EH (cell line): ENCODE measurements at places on chromosomes 5 and 9.

DNA sequence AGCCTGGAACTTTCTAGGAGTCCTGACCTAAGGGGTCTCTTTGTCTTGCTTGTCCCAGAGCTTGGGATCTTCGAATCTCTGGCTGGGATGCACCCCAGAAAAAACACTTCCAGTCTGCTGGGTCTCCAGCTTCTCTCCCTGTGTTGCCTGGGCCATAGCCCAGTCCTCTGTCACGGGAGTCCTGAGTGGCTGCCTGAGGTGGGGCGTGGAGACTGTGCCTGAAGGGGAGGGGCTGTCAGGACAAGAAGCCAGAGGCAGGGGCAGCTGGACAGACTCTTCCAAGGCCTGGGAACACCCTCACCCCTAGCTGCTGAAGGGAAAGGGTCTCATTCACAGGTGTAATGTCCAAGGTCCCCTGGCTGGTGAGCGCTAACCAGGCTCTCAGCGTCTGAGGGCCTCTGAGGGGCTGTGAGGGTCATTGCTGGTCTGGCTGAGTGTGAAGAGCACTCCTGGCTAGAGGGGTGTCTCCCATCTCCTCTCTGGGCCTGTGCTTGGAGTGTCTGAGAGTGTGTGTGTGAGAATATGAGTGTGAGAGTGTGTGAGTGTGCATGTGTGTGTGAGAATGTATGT, 20.4 kb upstream of the COL27A1 start:
- no peak for DNase-seq

DNA sequence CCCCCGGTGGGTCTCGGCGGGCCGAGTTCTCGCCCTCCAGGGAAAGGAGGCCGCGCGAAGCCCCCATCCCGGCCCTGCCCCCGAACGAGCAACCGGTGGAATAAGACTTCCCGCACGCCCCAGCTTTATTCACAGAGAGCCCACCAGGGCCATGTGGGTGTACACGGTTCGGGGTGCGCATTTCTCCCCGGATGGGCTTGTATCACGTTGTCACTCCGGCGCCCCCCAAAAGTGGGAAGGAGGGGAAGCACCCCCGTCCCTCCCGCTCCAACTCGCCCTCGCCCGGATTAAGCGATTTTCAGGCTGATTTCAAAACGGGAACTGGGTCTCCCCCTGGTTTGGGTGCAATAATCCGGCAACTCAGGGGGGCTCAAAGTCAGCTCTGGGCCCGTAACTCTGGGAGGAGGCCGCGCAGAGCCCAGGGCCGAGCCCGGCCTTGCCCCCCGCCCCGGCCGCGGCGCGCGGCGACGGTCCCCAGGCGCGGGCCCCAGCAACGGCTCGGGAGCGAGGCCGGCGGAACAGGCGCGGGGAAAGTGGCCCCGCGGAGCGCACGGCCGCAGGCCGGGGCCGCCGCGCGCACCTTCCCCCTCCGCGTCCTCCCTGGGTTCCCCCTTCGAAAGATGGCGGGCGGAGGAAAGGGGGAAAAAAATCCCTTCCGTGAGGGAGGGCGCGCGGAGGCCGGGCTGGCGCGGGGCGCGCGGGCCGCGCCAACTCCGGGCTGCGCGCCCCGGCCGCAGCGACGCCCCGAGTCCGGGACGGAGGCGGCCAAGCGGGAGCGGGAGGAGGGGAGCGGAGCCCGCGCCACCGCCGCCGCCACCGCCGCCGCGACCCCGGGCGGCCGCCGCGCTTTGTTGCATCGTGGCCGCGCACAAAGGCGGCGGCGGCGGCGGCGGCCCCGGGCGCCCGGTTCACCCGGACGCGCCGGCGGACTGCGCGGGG, 644 bp downstream of the BRD3 start:
- peak; percentile 37 for DNase-seq

- DNase-seq: peak; percentile 54
Measured at GRCh38 chr9:116390303-116391228, 237.0 kb downstream of the PAPPA start.

DNA sequence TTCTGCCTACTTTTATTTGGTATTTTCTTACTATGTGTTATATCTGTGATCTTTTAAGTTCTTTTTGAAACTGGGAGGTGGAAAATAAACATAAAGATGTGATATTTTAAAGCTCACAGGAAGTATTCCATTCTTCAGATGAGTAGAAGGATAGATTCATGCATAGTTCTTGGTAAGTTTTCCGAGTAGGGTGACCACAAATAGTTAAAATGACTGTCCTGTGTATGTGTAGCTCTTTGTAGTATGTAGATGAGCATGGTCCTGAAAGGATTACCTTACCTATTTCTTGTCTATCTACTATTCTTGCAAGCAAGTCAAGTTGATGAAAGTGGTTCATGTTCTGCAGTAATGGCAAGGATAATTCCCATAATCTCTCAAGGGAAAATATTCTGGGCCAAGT, 47.7 kb downstream of the SRFBP1 start:
- no peak for DNase-seq

DNA sequence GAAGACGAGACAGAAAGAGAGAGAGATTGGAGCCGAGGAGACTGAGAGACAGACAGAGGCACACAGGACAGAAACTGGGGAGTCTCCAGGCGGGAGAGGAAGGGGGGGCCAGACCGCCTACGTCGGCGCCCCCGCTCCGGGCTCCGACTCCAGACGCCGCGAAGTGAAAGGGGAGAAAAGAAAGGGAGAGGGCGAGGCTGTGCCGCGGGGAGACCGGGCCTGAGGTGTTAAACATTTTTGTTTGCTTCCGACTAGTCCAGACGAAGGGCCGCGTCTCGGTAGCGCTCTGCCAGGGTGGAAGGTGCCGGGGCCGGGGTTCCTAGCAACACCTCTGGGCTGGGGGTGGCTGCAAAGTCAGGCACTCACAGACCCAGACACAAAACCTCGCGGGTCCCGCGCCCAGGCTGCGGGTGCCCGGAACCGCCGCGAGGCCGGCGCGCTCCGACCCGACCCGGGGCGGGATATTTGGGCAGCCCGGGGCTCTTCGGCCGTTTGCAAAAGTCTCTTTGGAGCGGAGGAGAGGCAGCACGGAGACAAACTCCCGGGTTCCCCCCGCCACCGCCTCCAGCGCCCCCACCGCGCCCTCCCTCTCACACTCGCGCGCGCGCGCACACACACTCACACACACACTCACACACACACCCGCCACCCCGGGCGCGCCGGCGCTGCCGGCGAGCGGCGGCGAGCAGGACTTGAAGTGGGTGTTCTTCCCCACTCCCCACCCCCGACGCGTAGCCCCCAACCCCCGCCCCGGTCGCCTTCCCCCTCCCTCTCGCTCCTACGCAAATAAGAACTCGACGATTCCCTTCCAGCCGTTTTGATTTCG, 626 bp upstream of the FST start:
- peak; percentile 58 for DNase-seq

DNA sequence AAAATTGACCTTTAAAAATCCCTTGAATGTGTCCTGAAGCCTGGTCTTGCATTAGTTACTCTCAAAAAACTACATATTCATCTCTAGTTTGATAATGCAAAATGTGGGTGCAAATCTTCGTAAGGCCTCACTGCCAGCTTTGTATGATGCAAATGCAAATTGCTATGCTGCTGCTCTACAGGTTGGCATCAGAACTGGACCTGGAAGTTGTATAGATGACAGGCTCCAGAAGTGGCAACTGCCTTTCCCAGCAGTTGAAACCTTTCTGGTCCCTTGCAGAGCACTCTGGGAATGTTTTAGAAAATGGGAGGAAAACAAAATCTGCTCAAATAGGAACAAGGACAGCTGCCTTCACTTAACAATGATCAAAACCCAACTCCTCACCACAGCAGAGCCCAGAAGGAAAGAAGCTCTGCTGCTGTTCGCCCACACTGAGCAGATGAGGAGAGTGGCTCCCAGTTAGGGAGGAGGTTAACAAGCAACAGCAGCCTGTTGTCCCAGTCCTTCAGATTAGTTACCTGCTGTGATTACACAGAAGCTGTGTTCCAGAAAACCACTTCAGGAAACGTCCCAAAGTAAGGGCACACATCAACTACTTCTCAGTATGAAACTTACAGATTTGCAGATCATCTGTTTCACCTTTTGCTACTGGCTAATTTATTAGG, 93.5 kb downstream of the PLPP1 start:
- DNase-seq: no peak

GRCh38 chr9:8715788-8716187, 916.2 kb upstream of the DMAC1 start:
- DNase-seq: no peak

DNA sequence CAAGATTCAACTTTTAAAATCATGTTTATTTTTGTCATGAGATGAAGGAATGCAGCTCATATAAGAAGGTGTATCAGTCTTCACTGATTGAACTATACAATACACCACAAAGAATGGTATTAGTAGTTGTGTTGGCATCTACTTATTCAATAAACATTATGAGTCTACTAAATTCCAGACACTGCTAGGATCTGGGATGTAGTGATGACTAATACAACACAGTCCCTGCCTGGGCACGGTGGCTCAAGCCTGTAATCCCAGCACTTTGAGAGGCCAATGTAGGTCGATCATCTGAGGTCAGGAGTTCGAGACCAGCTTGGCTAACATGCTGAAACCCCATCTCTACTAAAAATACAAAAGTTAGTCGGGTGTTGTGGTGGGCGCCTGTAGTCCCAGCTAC, 171.4 kb upstream of the NFIB start:
- DNase-seq: peak; percentile 11

GRCh38 chr5:161094411-161094810, 242.4 kb upstream of the ATP10B start:
- DNase-seq: no peak

GRCh38 chr5:171633776-171634470, 151.7 kb upstream of the SMIM23 start:
- peak; percentile 8 for DNase-seq

DNA sequence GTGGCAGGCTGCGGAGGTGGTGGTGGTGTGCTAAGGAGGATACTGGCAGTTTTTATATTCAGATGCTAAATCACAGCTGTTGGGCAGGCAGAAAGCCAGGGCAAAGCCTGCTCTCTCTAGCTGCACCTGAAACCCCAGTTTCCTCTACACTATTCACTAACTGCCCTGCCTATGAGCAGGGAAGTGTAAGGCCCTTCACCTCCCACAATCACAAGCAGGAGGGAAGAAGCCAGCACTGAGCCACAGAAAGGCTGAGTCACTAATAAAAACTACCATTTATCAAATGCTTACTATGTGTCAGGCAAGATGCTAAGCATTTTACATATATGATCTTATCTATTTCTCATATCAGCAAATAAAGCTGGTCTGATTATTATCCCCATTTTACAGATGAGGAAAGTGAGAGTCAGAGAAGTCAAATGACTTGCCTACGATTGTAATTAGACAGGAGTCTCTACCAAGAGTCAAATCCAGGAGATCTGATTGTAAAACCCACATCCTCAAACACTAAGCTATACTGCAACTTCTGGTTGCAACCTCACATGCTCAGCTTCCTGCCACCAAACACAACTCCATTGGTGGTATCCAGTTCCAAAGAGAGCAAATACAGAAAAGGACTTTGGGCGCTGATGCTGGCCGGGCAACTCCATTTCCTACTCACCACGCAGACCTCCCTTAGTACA, 17.7 kb upstream of the IL6ST start:
- peak; percentile 84 for DNase-seq

DNA sequence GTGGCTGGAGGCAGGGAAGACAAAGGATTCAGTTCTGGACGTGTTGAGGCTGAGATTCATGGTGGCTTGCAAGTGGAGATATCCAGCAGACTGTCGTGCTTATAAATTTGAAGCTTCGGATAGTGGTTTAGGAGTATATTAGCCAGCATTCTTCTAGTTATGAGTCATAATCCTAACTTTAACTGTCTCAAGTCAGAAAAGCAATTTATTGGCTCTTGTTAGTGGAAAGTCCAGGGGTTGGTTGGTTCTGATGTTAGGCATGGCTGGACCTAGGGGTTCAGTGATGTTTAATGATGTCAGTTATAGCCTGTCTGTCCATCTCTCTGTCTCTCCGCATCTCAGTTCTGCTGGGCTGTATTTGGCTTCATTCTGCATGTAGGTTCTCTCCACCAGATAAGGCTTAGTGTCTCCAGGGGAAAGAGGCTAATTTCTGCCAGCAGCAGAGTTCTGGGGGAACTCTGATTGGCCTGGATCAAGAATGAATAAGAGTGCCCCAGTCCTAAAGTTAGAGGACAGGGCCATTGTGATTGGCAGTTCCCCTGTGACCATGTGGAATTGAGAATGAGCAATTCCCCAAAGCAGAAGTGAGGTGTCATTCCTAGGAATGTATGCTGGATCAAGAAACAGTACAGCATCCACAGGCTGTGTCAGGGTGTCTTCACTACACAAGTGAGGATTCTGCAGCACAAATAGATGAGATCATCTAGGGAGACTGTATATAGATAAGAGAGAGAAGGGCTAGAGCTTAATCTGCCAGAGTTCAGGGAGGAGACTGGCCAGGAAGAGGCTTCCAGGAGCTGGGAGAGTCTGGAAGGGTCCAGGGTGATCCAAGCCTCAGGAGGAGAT, 72.9 kb upstream of the SHB start:
- DNase-seq: peak; percentile 87

DNA sequence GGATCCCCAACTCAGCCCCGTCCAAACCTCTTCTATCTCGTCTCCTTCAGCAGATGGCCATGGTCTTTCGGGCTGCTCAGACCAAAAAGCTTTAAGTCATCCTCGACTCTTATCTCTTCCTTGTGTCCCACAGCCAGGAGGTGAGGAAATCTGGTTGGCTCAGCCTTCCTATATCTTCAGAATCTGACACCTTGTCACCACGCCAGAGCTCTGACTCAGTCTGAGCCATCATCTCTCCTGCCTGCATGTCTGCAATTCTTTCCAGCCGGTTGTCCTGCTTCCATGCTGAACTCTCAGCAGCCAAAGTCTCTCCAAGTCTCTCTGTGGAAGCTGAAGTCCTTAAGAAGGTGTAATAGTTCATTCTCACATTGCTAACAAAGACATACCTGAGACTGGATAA, 419.3 kb upstream of the ADAMTS16 start:
- DNase-seq: no peak

- peak; percentile 24 for DNase-seq
Measured at GRCh38 chr5:143434261-143435209, 31.0 kb upstream of the NR3C1 start.

- DNase-seq: no peak
Measured at GRCh38 chr5:121019106-121019505, 555.0 kb downstream of the PRR16 start.

DNA sequence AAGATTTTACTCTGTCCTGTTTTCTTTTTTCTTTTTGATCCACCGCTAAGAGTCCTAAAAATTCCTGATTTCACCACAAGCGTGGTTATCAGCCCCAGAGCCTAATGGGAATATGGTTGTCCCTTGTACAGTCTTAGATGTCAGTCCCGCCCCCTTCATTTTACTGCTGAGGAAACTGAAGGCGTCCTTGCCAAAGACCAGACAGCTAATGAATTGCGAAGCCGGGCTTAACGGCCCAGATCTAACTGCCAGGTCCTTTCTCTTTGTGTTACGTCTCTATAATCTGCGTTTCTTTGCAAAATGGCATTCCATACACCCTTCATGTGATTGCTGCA, 497 bp downstream of the NSA2 start:
- peak; percentile 69 for DNase-seq

GRCh38 chr9:127611899-127612790, at the start of gene STXBP1:
TSS of gene STXBP1 (plus strand) at chr9:127612277. CDS start at chr9:127612404, 127 bp downstream.
- peak; percentile 84 for DNase-seq

GRCh38 chr9:106682420-106682819, 180.5 kb upstream of the ZNF462 start:
- no peak for DNase-seq
